ENCODE measurements at places on chromosomes 4 and X.

- no peak for DNase-seq
Observed at GRCh38 chrX:148670277-148670676, 169.9 kb downstream of the AFF2 start.

GRCh38 chr4:39818646-39819045 lies 120.7 kb downstream of the UBE2K start:
- no peak for DNase-seq

DNA sequence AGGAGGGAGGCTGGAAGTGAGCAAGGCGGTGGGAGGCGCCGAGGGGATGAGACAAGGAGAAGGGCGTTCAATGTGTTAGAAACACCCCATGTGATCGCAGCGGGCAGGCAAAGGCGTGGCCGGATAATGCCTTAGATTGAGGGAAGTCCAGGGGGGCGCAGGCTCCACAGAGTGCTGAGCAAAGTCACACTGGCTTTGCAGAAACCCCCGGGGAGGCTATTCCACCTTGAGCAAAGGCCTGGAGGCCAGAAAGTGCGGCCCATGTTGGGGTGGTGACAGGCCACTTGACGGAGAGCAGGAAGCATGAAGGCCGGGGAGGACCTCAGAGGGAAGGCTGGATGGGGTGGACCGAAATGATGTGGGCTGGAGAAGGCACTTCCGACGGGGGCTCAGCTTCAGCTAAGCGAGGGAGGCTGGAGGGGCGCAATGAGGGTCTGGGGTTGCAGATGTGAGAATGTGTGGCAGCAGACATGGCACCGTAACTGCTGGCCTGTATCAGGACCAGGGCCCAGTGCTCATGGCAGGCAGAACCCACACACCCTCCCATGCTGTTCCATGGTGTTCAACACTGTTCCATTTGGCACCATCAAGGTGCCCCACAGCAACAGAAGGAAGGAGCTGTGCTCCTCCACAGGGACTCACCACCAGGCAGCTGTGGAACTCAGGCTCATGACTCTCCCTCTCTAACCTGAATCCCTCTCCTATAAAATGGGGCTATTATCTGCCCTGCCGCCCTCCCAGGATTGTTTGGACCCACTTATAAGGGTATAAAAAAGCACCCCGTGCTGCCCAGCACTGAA lies 50.3 kb downstream of the HMX1 start:
- DNase-seq: no peak

DNA sequence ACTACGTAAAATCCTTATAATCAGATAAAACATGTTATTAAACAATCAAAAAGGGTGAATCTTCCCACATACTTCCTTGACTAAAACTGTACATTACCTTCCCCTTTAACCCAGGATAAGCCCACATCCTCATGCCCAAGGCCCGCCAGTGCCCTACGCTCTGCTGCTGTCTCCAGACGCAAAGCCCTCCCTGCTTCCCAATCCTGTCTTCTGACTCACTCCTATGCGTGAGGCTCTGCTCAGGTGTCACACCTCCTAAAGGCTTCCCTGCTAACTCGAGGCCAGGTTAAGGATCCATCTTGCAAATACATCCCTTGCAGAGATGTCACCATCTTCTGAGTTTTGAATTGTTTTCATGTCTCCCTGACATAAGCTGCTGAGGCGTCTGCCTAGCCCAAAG lies 61.6 kb downstream of the STX18 start:
- no peak for DNase-seq

- DNase-seq: no peak
Observed at GRCh38 chrX:39140581-39140980, 339.3 kb downstream of the MID1IP1 start.

GRCh38 chr4:129063640-129064039 lies 29.7 kb downstream of the SCLT1 start:
- DNase-seq: no peak

DNA sequence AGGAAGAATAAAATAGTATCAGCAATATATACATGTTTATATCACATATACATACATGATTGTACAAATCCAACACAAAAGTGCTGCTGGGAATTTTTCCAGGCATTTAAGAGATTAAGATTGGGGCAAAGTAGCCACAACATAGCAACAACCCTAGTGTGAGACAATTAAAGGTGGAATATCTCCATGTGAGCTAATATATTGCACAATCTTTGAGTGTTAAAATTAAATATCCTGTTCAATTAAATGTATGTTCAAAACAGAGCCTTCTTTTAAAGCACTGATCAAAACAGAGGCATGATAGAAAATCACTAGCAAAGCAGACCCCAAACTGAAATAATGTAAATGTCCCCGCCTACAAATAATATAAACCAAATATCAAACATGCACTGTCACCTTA lies 97.6 kb downstream of the GABRB1 start:
- DNase-seq: no peak

DNA sequence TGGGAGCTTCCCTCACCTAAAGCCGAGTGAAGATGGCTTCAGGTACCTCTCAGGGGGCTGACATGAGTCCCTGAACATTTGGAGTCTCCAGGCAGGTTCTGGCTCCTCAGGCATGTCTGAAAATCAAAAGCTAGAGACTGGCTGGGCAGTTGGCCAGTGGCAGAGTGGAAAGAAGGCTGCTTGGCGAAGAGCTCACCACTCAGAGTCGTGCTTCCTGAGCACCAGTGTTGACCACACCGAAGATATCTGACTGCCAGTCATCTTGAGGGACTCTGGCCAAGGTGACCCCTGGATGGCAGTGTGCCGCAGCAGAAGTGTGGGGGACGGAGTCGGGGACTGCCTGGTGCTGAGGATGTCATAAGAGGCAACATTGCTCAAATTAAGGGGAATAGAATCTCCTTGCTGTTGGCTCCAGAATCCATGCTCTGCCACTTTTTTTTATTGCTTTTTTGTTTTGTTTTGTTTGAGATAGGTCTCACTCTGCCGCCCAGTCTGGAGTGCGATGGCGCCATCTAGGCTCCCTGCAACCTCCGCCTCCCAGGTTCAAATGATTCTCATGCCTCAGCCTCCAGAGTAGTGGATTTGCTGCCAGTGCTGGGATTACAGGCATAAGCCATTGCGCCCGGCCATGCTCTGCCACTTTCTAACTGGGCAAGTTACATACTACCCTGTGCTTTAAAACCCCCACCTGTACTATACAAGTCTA lies 172.5 kb upstream of the GATB start:
- DNase-seq: no peak

GRCh38 chr4:183255487-183255886 lies 64.6 kb downstream of the CLDN22 start:
- DNase-seq: no peak

DNA sequence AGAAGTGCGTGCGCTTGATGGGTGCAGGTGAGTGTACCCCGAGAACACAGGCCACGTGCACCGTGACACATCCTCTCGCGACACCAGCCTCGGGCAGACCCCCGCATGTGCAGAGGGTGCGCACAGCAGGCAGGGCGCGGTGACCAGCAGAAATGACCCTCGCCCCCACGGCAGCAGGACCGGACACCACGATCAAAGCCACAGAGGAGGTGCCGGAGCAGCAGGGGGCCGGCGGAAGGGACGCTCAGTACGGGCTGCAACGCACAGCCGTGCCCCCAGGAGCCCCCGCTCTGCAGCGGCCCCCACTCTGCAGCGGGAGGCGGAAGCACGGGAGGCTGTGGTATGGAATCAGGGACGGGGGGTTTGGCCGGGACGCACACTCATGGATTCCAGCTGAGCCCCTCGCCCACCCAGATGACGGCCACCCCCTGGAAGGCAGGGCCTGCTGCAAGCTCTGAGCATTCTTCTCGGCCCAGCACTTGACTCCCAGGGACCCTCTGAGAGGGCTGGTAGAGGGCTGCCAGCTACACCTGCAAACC lies 17.1 kb downstream of the PPP2R3B start:
- no peak for DNase-seq

- DNase-seq: no peak
Observed at GRCh38 chr4:40265910-40266274, 69.1 kb downstream of the RHOH start.

DNA sequence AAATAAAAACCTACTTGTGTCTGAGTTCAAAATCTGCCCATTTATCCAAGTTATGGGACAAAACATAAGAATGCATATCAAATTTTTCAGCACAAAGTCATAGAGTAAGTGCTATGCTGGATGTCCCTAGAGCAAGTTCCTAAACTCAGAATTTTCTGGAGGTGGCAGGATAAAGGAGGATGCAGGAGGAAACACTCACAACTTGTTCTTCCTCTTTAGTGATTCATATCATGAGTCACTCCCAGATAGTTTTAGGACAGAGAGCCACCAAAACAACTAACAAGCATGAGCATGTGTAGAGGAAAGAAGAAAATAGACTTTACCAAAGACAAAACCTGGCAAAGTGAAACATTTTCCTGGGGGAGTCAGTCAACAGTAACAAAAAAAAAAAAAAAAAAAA lies 302.7 kb downstream of the KCTD8 start:
- no peak for DNase-seq

GRCh38 chr4:160202802-160203201 lies 1099.9 kb downstream of the RAPGEF2 start:
- DNase-seq: no peak

- peak; percentile 72 for DNase-seq
Observed at GRCh38 chr4:18593297-18594002, 571.9 kb upstream of the LCORL start.

DNA sequence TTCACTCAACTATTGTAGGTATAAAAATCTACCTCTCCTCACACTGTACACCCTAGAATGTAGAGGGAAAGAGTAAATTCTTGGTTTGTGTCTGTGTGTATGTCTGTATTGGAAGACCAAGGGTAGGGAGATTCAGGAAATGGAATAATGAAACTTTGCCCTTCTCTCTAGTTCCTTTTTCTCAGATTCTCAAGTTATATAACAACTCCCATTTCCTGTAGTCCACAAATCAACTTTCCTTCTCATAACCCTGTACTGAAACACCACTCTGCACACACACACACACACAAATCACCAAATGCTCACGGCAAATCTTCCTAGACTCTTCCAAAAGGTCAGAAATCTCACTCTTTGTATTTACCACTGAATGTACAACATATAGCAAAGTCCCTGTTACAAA lies 824.5 kb upstream of the DIAPH2 start:
- no peak for DNase-seq

DNA sequence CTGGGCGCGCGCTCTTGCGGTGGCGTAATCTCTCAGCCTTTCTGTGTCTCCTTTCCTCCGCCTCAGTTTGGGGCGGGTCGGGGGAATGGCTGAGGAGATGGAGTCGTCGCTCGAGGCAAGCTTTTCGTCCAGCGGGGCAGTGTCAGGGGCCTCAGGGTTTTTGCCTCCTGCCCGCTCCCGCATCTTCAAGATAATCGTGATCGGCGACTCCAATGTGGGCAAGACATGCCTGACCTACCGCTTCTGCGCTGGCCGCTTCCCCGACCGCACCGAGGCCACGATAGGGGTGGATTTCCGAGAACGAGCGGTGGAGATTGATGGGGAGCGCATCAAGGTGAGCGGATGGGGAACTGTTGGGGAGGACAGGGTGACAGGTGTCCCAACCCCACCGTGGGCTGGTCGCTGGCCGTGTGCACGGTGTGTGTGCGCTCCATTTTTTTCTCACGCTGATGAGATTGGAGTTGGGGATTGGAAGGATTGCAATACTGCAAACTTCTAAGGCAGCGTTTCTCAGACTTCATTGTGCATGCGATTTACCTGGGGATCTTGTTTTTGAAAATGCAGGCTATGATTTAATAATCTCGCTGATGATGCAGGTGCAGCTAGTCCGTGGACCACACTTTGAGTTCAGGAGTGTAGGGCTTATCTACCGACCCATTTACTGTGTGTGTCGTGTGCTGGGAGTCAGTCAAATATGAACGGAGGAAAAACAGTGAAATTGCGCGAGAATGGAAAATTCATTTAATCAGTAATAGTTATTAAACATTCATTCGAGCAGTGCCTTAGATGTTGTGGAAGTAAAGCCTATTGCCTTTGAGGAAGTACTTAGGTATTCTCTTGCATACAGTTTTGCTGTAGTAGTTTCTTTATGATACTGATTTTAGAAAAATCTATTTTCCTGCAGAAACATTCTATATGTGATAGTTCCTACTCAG lies at the start of gene RAB33B:
TSS of gene RAB33B (plus strand) at position 11 of the 935 bp plus-strand sequence. CDS start at position 86, 75 bp downstream.
- no peak for DNase-seq

DNA sequence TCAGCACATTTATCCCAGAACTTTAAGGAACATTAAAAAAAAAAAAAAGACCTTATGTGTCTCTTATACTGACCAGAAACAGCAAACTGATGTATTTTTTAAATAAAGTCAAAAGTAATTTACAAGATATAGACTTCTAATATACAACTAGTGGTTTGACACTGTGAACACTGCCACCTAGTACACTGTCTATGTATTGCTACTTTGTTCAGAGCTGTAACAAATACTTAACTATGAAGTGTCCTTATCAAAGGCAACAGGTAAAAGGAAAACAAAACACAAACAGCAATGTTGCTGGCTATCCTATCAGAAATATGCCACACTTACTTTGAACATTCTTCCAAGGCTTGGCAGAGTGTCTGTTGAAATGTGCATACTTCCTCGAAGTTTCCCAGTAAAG lies 60.4 kb downstream of the CD40LG start:
- DNase-seq: no peak

DNA sequence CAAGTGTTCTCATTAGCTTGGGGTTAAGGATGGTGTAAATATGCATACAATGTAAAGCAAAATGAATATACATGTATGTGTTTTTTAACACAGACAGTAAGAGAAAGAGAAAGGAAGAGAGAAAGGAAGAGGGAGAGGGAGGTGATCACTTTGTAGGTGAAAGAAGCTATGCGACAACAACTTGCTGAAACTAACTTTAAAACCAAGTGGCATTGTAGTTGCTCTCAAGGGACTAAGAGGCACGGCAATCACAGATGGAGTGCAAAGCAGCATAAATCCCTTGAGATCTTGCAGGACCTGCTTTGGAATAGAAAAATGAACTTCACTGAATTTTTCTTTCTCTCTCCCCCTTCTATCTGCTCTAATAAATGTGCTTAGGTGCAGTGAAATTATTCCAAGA lies 1665.0 kb upstream of the TENM3 start:
- DNase-seq: no peak

GRCh38 chr4:76028350-76028765 lies 5.1 kb upstream of the CXCL10 start:
- no peak for DNase-seq

DNA sequence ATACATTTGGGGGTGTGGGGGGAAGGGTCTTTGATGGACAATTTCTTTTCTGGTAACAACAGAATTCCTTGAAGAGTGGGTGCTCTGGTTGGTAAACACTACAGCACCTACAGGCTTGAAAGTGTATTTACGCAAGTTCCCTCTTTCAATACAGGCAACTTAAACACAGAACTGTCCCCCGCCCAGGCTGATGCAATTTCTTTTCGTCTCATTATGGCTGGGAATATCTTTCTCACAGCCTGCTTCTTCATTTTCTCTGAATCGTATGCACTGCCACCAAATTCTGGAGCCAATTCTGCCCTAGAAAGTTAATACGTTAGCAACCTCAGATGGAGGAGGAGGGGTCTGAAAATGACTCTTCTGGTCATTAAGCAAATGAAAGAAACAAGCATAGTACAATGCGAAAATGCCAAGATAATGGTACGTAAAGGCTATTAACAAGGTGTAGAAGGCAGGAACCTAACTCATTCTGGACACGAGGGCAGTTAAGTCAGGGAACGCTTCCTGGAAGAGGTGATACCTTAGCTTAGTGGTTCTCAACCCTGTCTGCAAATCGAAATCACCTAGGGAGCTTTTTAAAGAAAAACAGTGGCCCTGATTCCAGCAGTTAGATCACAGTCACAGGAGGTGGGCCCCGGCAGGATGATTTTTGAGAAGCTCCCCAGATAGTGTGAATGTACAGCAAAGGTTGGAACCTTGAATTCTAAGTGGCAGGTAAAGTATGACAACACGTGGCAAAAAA lies 1.0 kb downstream of the AGA start:
- no peak for DNase-seq

GRCh38 chr4:36192922-36193321 lies 51.4 kb downstream of the ARAP2 start:
- DNase-seq: no peak

Data from T1000 (cell line).